ENCODE measurements at places on chromosomes 2 and 18.

- no peak for DNase-seq
Measured at GRCh38 chr2:220277445-220277975, 650.1 kb downstream of the SLC4A3 start.

DNA sequence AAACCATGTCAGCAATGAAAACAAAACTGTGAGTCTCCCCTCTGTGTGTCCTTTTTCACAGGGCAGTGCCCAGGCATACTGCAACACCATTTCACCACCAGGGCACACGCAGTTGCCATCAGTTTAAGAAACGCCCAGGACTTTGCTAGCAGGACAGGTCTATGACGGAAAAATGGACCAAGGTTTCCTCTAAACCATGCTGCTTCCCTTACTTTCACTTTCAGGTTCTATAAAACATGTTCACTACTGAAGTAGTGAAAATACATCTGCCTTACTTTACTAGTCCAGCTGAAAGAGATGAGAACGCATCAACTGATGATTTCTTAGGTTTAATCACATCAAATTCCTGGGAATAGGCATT, 110.5 kb downstream of the TCF4 start:
- DNase-seq = no peak

DNA sequence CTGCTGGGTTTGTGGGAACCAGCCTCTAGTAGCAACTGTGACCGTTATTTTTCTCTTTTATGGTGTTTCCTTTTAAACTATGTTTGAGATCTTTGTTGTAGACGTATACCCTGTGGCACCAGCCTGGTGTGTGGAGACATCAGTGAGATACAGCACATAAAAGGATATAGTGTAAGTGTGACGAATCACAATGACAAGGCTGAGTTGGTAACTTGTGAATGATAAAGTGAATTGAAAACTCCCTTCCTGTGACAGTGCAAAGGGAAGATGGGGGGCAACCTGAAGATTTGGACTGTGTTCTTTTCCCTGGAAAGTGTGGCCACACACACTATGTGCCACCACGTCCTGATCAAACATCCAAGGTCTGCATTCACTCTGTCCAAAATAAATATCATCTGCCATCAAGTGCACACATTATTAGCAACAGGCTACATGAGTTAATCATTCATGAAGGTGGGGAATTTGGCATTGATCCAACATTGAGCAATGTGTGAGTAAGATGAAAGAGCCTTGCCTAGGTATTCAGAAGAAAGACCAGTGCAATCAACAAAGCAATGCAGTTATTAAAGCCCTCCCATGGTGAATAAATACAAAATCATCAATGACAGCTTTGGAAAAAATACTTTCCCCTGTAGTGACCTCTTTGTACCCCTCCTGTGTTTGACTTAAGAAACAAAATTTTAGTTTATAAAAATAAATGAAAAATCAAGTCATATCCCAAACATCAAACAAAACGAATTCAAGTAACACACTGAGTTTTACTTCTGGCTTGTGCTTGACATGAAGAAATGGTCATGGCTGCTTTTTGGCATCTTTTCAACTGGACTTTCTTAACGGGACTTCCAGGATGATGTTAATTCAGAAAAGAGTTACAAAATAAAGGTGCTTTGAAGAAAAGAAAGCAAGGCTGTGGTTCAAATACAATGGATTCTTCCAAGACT, 1280.5 kb upstream of the ZEB2 start:
- no peak for DNase-seq

- peak; percentile 81 for DNase-seq
Measured at GRCh38 chr2:178193823-178194599, at the start of gene OSBPL6. Gene OSBPL6, plus strand, starts transcription at chr2:178194512. Its CDS starts 111,673 bp downstream, at chr2:178306185.

DNA sequence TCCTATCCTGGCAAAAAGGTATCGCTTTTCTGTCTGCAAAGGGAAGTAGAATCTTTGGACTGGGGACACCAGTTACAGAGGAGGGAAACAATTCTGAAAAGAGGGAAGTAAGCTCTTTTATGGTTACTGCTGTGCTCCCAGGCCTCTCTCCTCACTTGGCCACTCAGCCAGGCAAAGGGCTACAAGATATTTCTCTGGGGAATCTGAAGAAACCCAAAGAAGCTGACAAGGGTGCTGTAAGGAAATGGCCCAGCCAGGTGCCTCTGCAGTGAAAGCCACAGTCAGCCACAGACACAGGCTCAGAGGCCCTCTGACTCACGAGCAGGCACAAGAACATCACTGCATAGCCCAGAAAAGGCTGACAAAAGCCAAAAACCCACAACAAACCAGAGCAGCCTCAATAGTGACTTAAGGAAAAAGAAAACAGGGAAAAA, 5.8 kb downstream of the HDLBP start:
- no peak for DNase-seq

DNA sequence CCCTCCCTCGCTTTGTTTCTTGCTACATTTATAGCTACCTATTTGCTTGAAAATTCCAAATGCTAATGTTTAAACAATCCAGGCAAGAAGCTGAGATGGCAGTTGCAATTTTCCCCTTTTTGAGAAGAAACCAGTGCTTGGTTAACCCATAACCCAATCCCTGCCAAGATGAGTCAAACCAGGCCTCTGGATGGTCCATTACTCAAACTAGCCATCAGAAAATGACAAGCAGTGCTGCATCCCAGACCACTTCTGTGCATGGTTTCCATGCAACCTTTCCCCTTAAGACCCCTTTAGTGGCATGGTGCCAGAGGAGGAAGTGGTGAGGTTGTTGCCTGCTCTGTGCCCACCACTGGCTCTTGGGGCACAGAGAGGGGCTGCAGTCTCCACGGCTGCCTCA, 131.2 kb upstream of the RMP24 start:
- no peak for DNase-seq

DNA sequence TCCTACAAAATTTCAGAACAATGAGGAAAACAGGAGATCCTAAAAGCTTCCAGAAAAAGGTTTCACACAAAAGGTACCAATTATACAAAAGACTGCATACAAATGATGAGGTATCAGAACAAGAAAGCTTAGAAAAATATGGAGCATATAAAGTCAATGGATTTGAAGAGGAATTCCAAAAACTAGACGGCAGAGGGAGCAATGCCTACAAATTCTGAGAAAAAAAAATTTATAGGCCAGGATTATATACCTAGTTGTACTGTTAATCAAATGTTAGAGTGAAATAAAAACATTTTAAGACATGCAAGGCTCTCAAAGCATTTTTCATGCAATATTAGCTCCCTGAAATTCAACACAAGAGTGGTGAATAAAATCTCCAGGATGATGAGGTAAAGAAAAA, 106.2 kb downstream of the ZRANB3 start:
- DNase-seq = no peak

DNA sequence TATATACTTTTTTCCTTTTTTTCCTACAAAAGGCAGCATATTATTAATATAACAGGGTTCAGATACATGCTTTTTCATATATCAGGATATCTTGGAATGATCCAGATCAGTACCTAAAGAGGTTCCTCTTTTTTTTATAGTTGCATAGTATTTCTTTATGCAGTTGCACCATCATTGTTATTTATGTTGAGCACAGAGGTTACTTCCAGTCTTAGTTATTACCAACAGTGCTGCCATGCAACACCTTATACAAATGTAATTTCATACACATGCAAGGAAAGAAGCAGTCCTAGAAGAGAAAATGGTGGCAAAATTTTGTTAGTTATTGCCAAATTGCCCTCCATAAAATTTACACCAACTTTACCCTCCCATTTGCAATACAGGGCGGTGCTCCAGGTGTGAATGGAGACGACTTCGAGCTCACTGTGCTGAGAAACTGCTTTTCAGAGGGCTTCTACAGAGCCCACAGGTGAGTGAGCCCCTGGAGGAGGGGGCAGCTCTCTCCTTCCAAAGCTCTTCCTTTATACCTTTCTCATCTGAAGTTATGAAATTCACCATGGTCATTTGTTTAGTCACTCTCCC, 30.0 kb upstream of the KCMF1 start:
- DNase-seq = no peak

DNA sequence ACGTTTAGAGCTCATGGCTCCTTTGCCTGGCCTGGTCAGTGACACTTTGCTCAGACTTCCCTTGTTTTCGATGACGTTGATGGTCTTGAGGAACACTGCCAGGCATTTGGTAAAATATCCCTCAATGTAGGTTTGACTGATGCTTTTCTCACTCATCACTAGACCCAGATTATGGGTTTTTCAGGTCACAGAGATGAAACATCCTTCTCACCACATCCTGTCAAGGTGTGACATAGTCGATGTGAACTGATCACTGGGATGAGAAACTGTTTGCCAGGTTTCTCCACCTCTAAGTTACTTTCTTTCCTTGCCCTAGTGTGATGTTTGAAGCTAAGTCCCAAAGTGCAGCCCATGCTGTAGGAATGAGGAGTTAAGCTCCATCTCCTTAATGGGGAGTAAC, 81.5 kb downstream of the AFF3 start:
- no peak for DNase-seq

- DNase-seq = no peak
Measured at GRCh38 chr2:126802774-126803433, 95.8 kb upstream of the TEX51 start.

GRCh38 chr2:5057891-5058351, 634.3 kb upstream of the SOX11 start:
- no peak for DNase-seq

GRCh38 chr2:202690321-202690900, 55.6 kb downstream of the FAM117B start:
- DNase-seq = no peak

- no peak for DNase-seq
Measured at GRCh38 chr2:172098650-172099471, 3.8 kb downstream of the DLX2 start.

DNA sequence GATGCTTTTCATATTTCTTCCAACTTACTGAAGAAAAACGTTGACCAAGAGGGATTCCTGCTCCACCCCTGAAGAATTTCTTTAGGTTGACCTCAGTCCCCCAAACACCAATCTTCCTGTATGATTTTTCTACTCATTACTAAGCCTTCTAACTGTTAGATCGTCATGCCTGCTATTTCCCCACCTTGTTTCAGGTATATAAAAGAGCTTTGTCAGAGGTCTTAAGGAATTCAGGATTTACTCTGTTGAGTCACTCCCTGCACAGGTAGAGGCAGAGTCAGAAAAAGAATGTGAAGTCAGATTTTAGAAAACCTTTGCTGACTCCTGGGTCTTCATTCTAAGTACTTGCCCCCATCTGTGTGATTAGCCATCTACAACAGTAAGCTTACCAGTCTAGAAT, 83.8 kb upstream of the NOSTRIN start:
- no peak for DNase-seq

DNA sequence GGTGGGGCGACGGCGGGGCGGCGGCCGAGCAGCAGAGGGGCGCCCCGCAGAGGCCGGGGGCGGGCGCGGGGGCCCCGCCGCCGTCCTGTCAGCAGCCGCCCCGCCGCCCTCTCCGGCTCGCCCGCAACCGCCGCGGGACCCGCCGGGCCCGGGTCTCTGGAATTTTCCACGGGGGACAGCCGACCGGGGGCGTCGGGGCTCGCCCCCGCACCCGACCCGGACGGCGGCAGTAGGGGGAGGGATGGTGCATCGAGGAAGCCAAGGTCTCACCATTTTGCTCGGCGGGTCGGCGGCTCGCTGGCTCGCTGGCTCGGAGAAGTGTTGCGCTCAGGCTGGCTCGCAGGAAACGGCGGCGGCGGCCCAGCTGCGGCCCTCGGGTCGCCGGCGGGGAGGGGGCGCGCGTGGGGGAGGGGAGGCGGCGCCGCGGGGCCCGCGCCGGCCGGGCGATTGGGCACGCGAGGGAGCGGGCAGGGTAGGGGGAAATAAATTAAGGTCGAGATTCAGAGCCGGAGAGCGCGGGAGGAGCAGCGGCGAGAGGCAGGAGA, 405 bp downstream of the PPP3R1 start:
- DNase-seq = peak; percentile 57

- no peak for DNase-seq
Measured at GRCh38 chr2:217316743-217317142, 456.9 kb upstream of the TNP1 start.

DNA sequence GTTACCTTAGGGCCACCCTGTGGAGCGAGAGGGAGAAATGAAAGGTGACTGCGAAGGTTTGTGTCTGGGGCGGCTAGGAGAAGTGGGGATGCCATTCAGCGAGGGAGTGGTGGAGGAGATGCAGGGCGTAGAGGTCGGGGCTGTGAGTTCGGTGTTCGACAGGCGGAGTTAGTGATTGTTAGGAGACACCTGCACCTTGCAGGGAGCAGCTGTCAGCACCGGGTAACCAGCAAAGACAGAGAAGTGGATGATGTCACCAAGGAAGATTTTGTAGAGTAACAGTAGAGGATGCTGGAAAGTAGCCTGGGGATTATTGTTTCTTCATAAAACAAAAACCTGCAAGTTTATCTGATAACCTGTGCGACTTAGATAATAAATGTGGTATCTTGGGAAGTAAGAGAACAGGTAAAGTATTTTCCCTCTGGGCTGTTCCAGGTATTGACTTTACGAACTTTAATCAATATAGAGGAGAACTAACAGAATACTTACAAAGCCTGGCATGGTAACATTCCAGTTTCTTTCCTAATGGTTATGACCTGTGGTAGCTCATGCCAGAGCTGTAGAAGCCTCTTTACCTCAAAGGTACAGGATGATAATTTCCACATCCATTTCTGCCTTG, 63.8 kb downstream of the SPTBN1 start:
- no peak for DNase-seq

DNA sequence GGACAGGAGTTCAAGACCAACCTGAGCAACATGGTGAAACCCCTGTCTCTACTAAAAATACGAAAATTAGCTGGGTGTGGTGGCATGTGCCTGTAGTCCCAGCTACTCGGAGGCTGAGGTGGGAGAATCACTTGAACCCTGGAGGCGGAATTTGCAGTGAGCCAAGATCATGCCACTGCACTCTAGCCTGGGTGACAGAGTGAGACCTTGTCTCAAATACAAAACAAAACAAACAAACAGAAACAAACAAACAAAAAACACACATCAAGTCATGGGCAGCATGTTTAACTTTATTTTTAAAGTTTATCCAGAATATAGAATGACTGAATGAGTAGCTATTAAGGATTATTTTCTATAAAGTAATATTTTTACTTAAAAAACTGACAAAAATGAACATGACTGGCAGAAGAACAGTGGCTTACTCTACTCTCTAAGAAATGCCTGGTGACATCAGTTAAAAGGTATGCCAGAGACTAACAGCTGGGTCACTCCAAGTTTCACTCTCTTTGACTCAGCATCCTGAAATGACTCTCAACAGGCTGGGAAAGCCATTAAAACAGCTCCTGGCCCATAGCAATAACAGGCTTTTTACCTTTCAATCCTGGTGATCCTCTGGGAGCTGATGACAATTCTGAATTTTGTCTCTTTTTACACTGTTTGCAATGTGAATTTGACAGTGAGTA, 281.6 kb upstream of the STON1 start:
- DNase-seq = no peak

DNA sequence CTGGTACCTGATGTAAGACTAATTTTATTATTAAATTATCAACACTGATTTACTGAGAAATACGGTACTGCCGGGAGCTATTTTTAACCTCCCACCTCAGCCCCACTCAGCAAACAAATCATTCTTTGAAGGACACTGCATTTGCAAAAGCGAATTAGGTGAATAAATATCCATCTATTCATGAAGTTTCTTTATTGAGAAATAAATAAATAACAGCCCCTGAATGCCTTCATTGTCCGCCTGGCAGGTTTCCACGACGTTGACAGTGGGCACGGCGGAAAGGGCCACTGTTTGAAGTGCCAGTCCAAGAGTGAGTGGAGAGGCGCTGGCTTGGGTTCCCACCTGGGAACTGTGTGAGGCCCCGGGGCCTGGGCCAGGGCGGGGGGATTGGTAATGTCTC, 15.7 kb downstream of the C1QL2 start:
- DNase-seq = no peak

GRCh38 chr2:147101941-147102790, 742.7 kb upstream of the ACVR2A start:
- no peak for DNase-seq

GRCh38 chr2:74041726-74042125, 57.0 kb downstream of the TET3 start:
- no peak for DNase-seq

- no peak for DNase-seq
Measured at GRCh38 chr2:191983186-191983585, 136.3 kb upstream of the CAVIN2 start.
